ENCODE measurements at places on chromosomes 11 and 22. TPM values are rescaled to one million over a fixed set of nuclear protein-coding genes. Genes with fewer than 3 reads are reported as not detected.

DNA sequence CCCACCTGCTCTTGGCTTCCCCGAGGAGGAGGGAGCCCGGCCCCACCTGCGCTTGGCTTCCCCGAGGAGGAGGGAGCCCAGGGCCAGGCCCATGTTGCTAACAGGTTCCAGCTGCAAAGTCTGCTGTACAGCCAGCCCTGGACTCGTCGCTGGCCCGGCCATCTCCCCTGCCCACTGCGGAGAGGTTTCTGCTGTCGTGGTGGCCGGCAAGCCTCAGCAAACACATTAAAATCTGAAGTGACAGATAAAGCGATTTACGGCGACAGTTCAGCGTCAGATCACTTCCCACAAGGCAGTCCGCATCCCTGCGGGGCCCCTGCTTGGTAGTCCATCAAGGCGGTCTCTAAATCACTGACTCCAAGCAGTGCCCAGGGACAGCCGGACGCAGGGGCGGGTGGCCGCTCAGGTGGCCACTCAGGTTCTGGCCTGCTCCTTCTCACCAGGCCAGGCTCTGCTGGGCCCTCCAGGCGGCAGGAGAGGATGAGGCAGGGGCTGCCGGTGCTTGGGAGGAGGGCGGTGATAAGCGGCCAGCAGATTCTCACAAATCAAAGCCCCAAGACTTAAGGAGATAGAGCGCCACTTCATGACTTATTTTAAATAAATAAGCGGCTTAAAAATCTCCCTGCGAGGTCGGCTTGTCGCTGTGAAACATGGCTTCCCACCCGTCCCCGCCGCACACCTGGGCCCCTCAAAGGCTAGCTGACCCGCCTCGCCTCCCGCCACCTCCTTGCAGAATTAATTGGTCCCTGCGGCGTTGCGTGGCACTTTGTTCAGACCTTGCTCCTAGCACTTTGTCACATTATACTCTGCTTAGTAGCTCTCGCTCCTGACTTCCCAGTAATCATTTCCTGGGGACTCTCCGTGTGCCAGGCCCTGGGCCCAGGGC, 21.1 kb downstream of the MACROD1 start:
- no peaks in the 10 kb centered on the region for H3K36me3 ChIP-seq
- no peak overlapping the region for H3K4me3 ChIP-seq
- no peaks in the 10 kb centered on the region for H3K27me3 ChIP-seq
- no peak for DNase-seq
- no peak overlapping the region for H3K27ac ChIP-seq
- peaks cover 14% of the 10 kb centered on the region for H3K4me1 ChIP-seq

DNA sequence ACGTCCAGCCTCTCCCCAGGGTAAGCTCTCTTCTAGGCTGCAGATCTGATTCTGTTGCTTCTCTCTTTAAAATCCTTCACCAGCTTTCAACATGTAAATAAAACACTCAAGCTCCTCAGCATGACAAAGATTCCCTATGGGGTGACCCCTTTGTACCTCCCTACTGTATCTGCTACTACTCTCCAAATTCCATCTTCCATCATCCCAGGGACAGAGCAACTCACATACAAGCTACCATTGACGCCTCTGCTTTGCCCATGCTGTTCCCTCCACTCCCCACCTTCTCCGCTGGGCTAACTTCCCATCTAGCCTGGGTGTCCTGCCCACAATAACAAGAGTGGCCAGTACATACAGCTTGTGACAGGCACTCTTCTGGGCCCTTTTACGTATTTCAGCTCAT, 207.5 kb upstream of the ZBED5 start:
- no peak overlapping the region for H3K4me3 ChIP-seq
- no peaks in the 10 kb centered on the region for H3K36me3 ChIP-seq
- DNase-seq: no peak
- no peak overlapping the region for H3K27ac ChIP-seq
- H3K4me1 ChIP-seq: peaks cover 2% of the 10 kb centered on the region

- H3K4me3 ChIP-seq: no peak overlapping the region
- H3K36me3 ChIP-seq: no peaks in the 10 kb centered on the region
- H3K27ac ChIP-seq: no peak overlapping the region
- peaks cover 6% of the 10 kb centered on the region for H3K4me1 ChIP-seq
- H3K27me3 ChIP-seq: no peaks in the 10 kb centered on the region
These were observed 92.0 kb downstream of the MYEOV start for GRCh38 chr11:69385832-69386427.

- no peaks in the 10 kb centered on the region for H3K4me1 ChIP-seq
- no peak overlapping the region for H3K27ac ChIP-seq
- H3K36me3 ChIP-seq: no peaks in the 10 kb centered on the region
- no peak overlapping the region for H3K4me3 ChIP-seq
- H3K27me3 ChIP-seq: no peaks in the 10 kb centered on the region
- no peak for DNase-seq
These were observed 6.6 kb downstream of the F2 start for GRCh38 chr11:46725338-46726205.

Gene CECR2
- 3.9 TPM for total RNA-seq

Measured in suprapubic skin (tissue), 4 donors.